Transverse colon (tissue), 4 donors: ENCODE measurements at places on chromosomes 6 and 20.

DNA sequence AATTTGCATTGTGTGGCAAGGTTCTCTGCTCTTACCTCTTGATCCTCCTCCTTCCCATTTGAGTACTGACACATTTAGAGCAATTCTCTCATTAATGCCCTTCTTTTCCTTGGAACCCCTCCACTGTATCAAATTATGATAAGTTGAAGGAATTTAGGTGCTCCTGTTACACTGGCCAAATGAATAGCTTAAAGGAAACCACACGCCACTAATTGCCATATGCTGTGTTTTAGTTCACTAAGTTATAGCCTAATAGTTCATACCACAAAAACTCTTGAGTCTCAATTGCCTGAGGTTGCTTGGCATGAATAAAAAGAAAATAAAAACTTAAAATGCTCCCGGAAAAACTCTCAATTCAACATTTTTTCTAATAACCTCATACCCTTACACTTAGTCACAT, 1239.3 kb downstream of the EPHA7 start:
- no peak for DNase-seq

DNA sequence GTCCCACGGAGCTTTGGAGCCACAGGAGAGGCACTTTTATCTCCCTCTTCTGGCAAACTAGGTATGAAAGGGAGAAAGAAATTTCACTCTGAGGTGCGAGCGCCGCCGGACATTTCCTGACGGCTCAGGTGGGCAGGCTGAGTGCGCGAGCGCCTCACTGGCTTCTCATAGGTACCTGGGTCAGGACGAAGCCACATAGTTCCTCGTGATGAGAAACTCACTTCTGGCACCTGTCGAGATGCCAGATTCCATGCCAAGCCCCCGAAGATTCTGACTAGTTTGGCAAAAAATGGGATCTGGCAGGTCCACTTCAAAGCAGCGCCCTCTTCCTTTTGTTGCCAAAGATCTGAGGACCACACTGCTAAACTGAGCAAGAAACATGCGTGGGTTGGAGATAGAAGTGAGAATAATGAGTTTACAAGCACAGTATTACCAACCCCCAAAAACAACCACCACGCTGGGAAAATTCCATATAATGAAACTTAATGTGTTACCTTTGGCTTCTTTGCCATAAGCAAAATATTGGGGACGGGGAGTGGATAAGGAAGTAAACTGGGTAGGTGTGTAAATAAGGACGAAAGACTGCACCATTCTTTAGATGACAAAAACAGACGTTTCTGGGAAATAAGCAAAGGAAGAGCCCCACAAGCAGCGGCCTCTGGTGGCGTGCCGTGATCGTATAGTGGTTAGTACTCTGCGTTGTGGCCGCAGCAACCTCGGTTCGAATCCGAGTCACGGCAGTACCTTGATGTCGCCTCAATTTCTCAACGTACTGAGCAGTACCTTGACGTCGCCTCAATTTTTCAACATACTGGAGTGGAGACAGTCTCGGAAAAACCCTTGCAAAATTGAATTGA, 89.8 kb upstream of the PRSS16 start:
- peak; percentile 74 for DNase-seq

GRCh38 chr20:6079016-6079415, 25.2 kb upstream of the LRRN4 start:
- no peak for DNase-seq

DNA sequence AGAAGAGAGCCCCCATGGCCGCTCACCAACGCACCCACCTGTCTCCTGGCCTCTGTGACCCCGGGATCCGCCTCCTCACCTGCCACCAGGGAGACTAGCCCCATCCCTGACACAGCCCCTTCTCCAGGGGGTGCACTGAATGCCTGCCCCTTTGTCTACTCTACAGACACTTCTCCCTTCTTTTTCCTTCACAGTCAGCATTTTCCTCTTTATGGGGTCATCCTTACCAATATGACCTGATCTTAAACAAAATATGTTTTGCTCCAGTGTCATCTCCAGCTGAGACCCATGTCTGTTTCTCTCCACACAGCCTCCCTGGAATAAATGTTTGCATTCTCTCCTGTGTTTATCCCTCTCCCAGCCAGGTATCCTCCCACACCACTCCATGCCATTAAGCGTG, 14.6 kb upstream of the CCR6 start:
- DNase-seq: no peak

GRCh38 chr6:41560431-41561192, 14.4 kb downstream of the FOXP4 start:
- peak; percentile 77 for DNase-seq

DNA sequence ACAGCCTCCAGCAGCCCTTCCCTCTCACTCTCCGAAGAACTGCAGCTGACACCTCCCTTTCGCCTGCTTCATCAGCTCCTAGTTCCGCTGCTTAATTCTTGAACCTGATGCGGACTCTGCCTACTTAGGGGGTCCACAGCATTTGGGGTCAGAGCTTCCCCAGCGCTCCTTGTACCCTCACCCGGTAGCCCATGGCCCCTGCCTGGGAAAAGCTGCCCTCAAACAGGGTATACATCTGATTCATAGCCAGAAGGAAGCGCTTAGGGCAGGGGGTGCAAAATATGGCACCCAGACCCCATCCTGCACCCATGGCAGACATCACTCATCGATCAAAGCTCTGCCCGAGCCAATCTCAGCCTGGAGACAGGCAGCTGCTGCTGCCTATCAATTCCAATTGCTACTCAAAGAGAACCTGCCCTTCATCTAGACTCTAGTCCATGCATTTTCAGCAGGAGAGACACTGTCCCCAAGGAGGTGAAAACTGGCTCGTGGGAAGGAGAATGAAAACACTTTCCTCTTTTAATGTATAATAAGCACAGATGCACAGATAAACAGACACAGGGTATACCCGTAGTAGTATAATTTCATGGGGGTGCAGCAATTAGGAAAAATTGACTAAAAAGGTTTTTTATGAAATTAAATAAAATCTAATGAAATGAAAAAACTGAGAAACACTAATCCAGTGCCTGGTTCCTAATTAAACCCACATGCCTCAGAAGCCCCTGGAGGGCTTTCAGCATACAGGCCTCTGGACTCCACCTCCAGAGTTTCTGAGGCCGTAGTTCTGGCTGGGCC, 194.8 kb downstream of the PREX1 start:
- DNase-seq: no peak

- DNase-seq: no peak
Measured at GRCh38 chr6:115583290-115583689, 477.4 kb downstream of the FRK start.

- DNase-seq: no peak
Measured at GRCh38 chr6:44480097-44480541, 92.6 kb downstream of the CDC5L start.

DNA sequence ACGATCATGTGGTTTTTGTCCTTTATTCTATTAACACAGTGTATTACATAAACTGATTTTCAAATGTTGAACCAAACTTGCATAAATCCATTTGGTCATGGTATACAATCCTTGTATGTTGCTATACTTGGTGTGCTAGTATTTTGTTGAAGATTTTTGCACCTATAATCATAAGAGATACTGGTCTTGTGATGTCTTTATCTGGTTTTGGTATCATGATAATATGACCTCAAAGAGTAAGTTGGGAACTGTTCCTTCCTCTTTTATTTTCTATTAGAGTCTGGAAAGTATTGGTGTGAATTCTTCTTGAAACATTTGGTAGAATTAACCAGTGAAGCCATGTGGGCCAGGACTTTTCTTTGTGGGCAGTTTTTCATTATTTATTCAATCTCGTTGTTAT, 65.3 kb downstream of the TRPC4AP start:
- DNase-seq: no peak

DNA sequence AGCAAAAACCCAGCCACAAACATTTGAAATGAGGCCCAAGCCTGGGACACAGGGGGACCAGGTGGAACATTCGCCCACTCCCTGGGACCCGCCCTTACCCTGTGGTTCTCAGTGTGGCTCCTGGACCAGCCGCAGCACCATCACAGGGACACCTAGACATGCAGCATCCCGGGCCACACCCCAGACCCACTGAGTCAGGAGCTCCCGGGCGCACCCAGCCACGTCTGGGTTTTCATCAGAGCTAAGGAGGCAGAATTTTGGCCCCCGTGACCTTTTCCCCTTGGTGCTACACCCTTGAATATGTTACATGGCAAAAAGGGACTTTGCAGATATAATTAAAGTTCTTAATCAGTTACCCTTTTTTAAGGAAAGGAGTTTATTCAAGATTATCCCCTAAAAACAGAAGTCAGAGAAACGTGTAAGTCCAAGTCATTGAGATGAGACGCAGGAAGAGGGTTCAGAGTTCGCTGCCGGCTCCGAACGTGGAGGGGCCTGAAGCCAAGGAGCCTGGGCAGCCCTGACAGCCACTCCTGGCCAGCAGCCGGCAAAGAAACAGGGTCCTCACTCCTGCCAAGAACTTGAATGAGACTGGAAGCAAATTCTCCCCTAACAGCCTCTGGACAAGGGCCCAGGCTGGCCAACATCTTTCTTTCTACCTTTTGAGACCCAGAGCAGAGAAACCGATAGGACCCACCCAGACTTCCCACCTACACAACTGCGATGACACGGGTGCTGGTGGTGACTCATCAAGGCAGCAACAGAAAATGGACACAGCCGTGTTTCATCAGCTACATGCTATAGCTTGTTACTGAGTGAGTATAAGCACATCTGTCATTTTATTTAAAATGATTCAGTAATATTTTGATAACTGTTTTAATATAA, 25.3 kb downstream of the BFSP1 start:
- DNase-seq: no peak

- no peak for DNase-seq
Measured at GRCh38 chr6:34836008-34836407, 44.1 kb downstream of the BLTP3A start.

DNA sequence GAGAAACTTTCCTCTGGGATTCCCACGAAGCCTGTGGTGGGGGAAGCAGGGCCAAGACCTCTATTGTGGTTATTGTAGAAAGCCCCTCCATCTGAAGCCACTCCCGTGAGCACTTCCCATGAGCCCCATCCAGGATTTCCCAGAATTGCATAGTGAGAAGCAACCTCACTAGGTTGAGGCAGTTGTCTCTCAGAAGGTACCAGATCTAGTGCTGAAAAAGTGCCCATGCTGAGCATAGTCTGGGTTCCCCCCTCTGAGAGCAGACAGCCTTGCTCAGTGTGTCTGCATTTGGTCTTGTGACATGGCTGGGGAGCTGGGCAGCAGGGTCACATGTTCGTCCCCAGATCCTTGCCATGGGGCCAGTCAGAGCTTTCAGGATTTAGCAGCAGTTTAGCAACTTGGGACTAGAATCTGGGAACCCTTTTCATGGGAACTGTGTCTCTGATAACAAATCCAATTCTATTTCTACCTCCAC, 38.6 kb downstream of the SLC9A8 start:
- no peak for DNase-seq

DNA sequence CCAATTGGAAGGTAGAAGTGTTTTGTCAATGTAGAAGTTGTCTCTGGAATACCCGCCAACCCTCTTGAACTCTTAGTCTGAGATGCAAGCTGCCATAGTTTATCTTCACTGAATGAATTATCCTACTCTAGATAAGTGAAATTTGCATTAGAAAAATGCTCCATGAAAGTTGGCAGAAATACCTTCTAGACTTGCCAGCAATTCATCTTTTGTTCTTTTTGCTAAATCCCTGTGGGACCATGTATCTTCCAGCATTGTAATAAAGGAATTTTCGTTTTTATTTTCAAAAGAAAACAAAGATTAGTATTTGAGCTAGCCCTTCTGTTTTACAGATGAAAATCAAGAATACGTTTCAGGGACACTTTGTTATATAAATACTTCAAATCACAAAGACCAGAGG, 244.2 kb downstream of the CBLN4 start:
- DNase-seq: no peak

- no peak for DNase-seq
Measured at GRCh38 chr20:43528258-43528875, 20.9 kb downstream of the L3MBTL1 start.

GRCh38 chr6:113574147-113574546, 283.0 kb upstream of the MARCKS start:
- DNase-seq: no peak

GRCh38 chr6:139154881-139155547, 20.1 kb downstream of the HECA start:
- no peak for DNase-seq

DNA sequence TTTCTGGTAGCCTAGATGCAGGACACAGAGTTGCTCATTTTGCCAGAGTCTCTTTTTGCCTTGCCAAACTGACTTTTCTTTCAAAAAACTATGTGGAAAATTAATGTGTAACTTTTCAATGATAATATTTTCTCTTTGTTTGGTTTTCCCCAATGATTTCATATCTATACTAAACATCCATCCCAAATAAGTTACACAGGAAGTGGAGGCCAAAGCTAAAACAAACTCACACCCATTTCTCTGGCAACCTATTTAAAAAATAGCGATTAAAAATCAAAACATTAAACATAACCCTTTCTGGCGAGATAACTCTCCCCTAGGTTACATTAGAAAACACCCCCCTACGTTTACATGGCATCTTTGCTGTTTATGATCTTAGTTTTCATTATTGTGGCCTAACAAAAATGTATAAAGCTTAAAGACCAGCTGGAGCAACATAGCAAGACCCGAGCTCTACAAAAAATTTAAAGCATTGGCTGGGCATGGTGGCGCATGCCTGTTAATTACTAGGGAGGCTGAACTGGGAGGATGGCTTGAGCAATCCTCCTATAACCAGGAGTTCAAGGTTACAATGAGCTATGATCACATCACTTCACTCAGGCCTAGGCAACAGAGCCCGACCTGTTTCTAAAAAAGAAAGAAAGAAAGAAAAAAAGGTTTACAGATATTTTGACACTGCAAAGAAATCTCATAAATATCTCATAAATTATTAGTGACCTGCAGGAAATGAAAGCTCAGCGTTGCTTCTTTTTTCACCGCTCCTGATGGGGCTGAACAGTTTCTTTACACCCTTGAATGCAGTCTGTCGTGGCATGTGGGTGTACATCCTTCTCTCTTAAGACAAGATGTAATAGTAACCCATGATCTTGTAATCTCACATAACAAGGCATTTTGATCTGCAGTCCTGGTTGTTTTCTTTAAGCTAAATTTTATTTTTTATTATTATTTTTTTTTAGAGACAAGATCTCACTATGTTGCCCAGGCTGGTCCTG, 32.8 kb upstream of the CEP85L start:
- DNase-seq: no peak

GRCh38 chr6:53067849-53068361, 2.7 kb downstream of the FBXO9 start:
- no peak for DNase-seq

- DNase-seq: no peak
Measured at GRCh38 chr6:146592451-146592850, 6.3 kb upstream of the ADGB start.

DNA sequence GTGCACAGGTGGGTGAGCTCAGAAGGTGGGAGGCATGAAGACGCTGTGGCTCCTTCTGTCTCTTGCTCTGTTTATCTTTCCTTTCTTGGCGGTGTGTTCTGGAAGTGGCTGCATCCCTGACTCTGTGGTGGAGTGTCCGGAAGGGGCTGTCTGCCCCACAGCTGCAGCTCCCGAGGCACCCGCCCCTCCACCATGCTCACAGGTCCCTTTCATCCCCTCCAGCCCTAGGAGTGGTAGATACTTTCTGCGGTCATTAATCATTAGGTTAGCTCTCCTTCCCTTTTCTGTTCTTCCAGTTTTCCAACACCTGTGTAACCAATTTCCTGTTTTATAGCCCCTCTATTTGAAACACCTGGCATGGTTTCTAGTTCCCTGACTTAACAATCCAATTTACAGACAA, 65.6 kb downstream of the GJA10 start:
- no peak for DNase-seq

GRCh38 chr20:47818016-47818415, 32.7 kb upstream of the SULF2 start:
- no peak for DNase-seq

GRCh38 chr6:137351890-137352289, 132.7 kb upstream of the IFNGR1 start:
- no peak for DNase-seq

- DNase-seq: no peak
Measured at GRCh38 chr6:95548188-95548786, 29.0 kb upstream of the MANEA start.

- DNase-seq: no peak
Measured at GRCh38 chr20:48771542-48771941, 56.3 kb downstream of the PREX1 start.
